ENCODE measurements at places on chromosomes 6 and 20.

DNA sequence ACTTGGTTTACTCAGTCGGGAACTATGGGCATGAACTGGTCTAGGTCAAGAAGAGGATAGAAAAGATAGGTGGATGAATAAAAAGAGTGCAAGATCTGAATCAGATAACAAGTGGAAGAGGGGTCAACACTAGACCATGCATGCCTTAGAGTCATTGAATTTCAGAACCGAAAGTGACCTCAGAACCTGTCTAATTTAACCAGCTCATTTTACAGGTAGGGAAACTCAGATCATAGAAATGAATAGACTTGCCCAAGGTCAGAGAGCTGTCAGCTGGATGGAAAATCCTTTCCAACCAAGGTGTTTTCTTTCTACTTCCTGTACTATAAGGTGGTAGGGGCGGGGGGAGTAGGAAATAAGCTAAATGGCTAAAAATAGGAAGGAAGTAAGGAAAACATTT, 121.4 kb upstream of the ADGRF1 start:
- DNase-seq: no peak

DNA sequence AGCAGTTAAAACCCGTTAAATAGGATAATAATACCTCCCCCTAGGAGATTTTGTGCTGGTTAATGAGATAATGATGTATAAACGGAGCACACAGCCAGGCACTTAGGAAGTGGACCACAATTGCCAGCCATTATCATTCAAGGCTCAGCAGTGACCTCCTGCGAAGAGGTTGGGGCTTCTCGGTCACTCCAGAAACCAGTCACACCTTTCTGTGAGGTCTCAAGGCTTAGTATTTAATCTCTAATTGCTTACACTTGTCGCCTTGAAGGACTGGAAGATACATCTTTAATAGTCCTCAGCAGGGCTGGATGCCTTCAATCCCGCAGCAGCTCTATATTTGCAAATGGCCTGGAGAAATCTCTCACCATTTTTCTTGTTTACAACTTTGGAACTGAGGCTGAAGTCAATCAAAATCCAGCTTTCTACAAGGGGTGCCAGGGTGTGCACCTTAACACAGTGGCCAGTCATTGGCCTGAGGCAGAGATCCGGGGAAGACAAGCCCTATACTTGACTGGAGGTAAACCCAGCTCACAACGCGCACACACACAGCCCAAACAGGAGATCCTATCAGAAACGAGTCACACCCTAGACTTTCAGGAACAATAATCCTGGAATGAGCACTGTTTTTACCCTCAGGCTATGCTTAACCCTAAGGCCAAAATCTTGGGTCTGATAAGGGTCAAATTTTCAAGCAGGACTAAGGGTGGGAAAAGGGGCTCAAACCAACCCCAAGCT, 1.2 kb downstream of the POU5F1 start:
- no peak for DNase-seq

DNA sequence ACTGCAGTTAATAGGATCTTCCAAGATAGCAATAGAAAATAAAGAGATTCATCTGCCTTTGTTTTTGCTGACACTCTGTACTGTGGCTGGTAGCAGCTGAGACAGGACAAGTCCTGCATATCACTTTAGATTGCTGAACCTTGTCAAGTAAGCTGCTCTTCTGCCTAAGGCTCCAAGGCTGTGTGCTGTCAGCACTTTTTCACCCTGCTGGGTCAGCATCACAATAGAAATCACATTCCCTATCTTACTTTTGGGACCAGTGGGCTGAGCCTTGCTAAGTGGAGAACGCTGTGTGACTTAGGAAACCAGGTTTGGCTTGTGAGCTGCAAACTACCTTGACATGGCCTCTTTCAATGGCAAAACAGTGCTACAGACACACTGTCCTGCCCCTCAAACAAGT, 263.9 kb downstream of the FRK start:
- DNase-seq: no peak

GRCh38 chr6:46555129-46555528, 63.9 kb upstream of the RCAN2 start:
- DNase-seq: no peak

DNA sequence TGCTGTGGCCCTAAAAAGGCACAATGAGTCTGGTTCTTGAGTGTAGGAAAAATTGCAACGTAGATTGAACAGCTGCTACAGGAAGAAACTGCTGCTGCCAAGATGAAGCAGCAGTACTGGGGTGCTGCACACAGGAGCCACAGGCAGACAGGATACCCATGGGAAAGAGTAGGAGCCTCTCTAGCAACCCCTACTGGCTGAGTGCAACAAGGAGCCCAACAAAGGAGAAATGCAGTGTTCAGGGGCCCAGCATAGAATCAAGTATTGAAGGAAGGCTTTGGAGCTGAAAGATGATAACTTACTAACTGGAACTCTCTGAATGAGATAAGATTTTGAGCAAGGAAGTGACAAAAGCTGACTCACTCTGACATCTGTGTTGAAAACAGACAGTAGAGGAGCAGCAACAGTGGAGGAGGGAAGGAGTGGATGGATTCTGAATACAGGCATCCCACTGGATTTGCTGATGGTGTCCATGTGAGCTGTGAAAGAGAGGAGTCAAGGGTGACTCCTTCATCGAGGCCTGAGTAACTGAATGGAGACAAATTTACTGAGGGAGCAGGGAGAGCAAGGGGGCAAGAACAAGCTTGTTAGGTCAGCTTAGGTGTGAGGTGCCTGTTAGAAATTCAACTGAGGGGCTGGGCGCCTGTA, 534.7 kb upstream of the JARID2 start:
- DNase-seq: peak; percentile 86

GRCh38 chr6:121305957-121306607, 28.2 kb downstream of the TBC1D32 start:
- DNase-seq: peak; percentile 67

- DNase-seq: no peak
These were observed 97.2 kb downstream of the JAG1 start for GRCh38 chr20:10576411-10577090.

GRCh38 chr6:39114388-39114703, 640 bp downstream of the SAYSD1 start:
- DNase-seq: no peak

DNA sequence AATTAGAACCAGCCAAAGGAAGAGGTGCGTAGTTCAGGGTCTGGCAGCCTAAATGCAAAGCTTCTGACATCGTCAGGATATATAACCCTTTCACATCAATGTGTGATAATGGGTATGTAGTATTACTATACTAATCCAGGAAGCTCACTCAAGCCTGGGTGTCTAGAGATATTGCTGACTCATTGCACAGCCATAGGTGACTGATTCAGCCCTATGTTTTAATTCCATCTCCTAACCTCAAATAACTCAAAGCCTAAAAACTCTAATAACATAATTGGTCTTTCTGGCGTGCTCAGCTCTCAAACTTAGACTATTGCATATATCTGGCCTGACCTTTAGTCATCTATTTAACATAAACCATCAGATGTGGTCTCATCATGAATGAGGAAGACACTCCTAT, 658.4 kb downstream of the TBC1D32 start:
- no peak for DNase-seq

GRCh38 chr6:73664701-73665100, 10.9 kb upstream of the SLC17A5 start:
- DNase-seq: no peak

All from cardiac fibroblast (primary cell).